Regular cardiac myocyte (primary cell): ENCODE measurements at places on chromosomes 11 and 22. TPM values are rescaled to one million over a fixed set of nuclear protein-coding genes. Genes with fewer than 3 reads are reported as not detected.

NFRKB gene
- 16.3 and 18.3 TPM in 2 replicates for total RNA-seq

TTC17 gene
- total RNA-seq: 44.1 and 79.2 TPM in 2 replicates

APOL4 gene
- 0.38 and 1.4 TPM in 2 replicates for total RNA-seq

KCNK4 gene
- total RNA-seq: not detected in 2 replicates

ADORA2A gene
- 13.2 and 18.0 TPM in 2 replicates for total RNA-seq
